ENCODE measurements at places on chromosomes 4 and X.

GRCh38 chr4:120236873-120237272 is 170.2 kb upstream of the MAD2L1 start:
- no peak for DNase-seq

- no peak for DNase-seq
Measured at GRCh38 chrX:76657499-76657898, 230.0 kb downstream of the MAGEE1 start.

GRCh38 chrX:129781134-129781672 is 1.5 kb downstream of the SASH3 start:
- DNase-seq, result peak; percentile 73

DNA sequence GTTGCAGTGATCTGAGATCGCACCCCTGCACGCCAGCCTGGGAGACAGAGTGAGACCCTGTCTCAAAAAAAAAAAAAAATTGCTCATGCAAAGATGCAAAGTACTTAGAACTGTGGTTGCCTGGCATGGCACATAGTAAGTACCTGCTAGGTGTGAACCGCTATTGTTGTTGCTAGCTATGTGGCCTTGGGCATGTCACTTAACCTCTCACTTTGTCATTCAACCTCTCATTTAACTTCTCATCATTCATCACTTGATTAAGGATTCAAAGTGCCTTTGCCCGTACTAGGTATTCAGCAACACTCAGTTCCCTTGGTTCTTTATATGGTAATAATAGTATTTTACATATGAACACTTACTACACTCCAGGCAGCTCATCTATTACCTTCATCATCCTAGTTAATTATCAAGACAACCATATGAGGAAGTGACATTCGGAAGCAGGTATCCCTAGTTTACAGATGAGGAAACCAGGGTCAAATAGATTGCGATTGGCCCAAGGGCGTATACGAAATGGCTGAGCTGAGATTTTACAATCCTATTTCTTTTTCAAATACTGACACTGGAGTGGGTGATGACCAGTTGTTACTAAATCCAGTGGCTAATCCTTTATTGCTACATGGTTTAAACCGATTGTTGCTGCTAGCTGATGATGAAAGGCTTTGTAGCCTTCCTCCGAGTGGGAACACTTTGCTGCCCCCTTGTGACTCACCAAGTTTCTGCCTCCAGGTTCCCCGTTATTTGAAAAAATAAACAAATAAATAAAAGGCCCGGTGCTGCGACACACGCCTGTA is 28.8 kb upstream of the SOWAHD start:
- DNase-seq, result peak; percentile 61

DNA sequence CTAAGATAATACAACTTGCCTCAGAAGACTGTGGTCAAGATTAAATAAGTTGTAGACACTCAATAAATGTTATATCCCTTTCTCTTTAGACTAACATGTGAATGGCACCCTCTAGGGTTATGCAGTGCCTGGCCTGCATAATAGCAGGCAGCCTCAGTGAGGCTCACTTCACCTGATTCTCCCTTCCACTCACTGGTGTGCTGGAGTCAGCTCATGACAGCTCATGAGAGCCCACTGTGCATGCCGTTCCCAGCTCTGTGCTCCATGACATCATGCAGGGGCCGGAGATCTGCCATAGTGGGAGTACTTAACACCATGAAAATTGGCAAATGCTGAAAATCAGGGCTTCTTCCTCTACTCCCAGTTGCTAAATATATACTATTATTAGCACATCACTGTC is 64.5 kb downstream of the TEC start:
- no peak for DNase-seq

DNA sequence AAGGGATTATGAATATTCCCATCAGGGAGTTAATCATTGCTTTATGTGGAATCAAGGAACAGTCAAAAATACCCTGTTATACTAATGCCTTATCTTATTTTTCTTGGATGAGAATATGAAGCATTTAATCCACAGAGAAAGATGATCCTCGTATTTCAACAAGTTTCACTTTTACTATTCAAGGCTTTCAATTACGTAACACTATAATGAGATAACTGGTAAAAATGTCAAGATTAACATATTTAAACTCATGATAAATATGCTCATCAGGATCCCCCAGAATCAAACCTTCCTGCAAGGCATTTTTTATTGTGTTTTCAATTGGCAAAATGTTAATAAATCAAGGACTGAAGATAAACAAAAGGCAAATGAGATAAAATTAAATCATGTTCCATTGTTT is 5.1 kb downstream of the ZXDA start:
- no peak for DNase-seq

DNA sequence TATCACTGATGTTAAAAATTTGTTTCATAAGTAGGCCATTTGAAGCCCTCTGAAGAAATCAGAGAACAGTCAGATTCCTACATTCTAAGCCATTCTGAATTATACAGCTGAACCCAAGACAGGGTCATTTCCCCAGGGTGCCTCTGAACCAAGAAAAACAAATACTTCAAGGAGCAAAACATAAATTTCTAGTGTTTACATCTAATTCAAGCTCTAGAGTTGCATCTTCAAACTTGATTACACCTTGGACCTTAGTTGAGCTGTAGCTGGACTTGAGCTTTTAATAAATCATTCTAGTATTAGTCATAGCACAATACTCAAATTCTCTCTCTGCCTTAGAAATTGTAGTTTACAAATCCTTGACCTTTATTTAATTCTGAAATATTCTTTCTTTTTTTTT is 87.6 kb upstream of the IL15 start:
- no peak for DNase-seq

GRCh38 chrX:103733017-103733416 is 22.3 kb downstream of the TMEM31 start:
- DNase-seq, result no peak

DNA sequence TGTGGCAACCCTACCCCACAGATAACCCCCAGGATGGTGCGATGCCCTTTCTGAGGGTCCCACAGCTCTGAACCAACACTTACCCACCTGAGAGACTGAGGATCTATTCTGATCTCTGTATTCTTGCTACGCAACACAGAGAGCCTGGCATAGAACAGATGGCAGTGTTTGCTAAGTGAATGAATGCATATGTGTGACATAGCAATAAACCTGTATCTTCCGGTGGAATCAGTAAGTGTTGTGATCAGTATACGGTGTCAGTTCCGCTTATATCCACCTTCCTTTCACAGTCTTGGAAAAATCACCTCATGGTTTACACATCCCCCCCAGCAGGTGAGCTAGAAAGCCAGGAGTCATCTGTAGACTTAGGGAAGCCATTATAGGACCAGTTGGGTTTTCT is 5.9 kb upstream of the HSD17B10 start:
- no peak for DNase-seq

GRCh38 chr4:108303488-108304177 is 134.9 kb upstream of the LEF1 start:
- no peak for DNase-seq

GRCh38 chrX:37818031-37818430 is 29.3 kb downstream of the DYNLT3 start:
- no peak for DNase-seq

GRCh38 chr4:74531963-74532794 is 87.2 kb downstream of the AREG start:
- DNase-seq, result no peak

DNA sequence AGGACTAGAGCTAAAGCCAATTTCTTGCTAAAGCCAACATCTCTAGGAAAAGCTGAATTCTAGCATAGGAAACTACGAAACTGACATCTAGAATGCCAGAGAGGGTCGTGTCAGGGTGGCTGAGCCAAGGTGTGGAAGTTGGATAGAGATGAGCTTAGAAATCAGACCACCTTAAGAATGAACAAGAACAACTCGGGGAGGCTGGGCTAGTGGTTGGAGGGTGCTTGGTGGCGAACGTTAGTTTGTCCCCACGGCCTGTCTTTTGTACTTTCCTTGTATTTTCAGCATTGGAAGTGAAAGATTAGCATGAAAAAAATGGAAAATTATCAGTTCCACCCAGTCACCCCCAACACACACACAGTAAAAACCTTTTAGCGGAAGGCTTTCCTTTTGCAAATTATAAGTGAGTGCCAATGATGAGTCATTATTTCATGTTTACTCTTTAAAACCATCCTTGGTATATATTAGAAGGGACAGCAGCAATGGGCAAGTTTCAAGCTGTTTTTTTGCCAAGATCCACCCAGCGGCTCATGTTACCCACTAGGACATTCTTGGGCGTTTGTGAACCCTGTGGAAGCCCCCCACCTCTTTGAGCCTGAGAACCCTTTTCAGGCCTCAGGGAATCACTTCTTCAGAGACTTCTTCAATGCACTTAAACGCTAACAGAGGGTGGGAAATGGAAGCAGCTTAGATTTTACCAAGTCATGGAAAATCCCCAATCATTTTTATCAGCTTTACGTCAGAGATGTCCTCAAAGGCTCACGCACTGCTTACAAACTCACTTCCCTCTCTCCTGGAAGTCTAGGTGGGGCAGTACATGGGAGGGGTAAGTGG is 4.9 kb upstream of the PPEF1 start:
- no peak for DNase-seq

DNA sequence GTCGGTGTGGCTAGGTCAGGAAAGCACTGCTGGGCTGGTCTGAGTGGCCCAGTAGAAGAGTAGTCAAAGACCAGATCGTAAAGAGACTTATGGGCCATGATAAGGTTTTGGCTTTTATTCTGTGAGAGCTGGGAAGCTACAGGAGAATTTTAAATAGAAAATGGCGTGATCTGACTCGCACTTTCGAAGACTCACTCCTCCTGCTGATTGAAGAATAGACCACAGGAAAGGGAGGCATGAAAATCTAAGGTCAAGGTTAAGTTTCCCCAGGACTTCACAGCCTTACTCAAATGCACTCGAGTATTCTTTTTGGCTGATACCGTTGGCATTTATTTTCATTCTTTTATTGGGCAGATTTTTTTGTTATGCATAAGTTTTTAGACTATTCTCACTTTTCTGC is 231.4 kb upstream of the ANKRD50 start:
- DNase-seq, result no peak

- no peak for DNase-seq
Measured at GRCh38 chrX:152936306-152936705, 38.4 kb downstream of the ZNF185 start.

DNA sequence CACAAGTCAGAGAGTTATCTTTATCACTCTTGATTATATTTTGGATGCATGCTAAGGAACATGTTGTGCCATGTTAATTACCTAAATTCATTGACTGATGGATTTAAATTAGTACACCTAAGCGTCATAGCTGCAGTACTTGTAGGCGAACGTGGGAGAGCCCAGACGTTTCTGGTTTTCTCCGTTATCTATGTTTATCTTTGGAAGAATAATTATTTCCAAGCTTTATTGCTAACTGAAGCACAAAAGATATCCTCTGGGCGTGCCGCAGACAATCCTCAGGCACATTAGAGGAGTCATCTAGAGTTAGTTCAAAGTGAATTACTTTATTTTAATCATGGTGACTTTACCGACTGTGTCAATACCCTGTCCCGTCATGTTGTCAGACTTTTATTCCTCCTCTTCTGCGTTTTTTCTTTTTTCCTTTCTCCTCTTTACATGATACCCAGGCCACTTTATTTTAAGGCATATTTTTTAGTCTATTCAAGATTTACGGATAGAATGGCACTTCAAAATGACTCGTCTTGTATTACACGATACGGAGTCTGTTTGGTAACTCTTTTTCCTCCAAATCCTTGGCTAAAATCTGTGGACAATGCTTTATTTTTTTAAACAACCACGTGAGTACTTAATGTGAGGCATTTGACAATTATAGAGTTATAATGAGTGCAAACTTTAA is 632.0 kb upstream of the TENM3 start:
- DNase-seq, result no peak

- DNase-seq, result no peak
Measured at GRCh38 chr4:46937493-46937892, 28.4 kb upstream of the COX7B2 start.

GRCh38 chr4:173539986-173540385 is 10.0 kb upstream of the HAND2 start:
- DNase-seq, result no peak

- no peak for DNase-seq
Measured at GRCh38 chr4:2304877-2305561, 43.1 kb upstream of the MXD4 start.

GRCh38 chrX:52865343-52865998 is 2.4 kb downstream of the XAGE3 start:
- DNase-seq, result no peak

DNA sequence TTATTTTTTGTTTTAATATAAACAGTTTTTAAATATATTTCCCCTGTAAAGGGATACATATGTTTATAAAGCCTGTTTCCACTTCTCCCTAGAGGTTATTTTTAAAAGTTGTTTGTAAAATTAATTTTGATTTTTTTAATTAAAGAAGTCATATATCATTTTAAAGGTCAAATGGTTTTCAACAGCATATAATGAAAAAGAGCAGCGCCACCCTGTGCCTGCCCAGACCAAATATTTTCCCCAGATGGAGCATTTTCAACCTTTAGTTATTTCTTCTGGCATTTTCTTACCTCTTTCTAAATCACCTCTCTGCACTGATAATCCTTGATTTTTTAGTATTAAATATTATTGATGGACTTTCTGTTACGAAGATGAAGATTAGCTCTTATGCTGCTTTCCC is 21.0 kb downstream of the MSX1 start:
- no peak for DNase-seq

DNA sequence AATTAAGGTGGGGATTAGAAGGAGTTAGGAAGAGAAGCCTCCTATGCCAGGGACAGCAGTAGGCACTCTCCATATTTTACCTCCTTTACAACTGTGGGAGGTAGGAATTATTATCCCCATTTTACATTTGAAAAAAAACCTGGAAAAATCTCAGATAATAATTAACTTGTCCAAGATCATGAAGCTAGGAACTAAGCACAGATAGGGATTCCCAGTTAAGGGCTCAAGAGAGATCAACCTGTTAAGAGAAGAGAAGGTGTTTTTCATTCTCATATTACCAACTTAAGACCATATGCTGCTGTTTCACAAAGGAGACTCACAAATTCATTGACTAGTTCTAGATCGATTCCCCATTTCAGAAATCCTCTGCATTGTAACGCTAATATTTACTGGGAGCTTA is 16.1 kb upstream of the FAM47E start:
- DNase-seq, result no peak

DNA sequence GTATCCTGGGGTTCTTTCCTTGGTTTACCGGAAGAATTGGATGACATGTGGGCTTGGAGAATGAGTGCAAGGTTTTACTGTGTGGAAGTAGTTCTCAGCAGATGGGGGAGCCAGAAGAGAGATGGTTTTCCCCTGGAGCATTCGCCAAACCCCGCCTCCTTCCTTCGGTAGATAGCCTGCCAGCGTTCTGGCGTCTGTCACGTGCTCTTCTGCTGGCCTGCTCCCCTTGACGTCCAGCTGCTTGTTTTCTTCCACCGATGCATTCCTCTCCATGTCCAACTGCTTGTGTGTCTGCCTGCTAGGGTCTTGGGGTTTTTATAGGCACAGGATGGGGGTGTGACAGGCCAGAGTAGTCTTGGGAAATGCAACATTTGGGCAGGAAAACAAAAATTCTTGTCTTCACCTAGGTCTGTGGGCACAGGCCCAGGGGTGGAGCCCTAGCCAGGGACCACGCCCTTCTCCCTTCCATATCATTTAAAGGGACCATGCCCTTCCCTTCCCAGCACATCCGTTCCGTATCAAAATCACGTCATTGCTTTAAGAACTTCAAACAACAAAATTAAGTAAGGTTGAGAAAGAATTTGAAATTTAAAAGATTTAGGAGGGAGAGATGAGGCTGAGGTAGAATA is 538.7 kb upstream of the SMIM31 start:
- DNase-seq, result no peak

- DNase-seq, result no peak
Measured at GRCh38 chrX:48475296-48475695, 703 bp upstream of the FTSJ1 start.
